Activated T-helper 2 cell treated with anti-CD3 and anti-CD28 coated beads, Interferon-gamma antibody, Interleukin-2, Interleukin-4, amounts not matched to agents 10 μg/mL and 5 μg/mL and 100 μg/mL, durations not matched to agents 14 hours and 24 hours and 36 hours (primary cell): ENCODE measurements at places on chromosomes 5 and 9. TPM values are rescaled to one million over a fixed set of nuclear protein-coding genes. Genes with fewer than 3 reads are reported as not detected.

Gene ADAMTS13
- total RNA-seq, result 1.5 and 1.6 TPM in 2 replicates

Gene CDX1
- total RNA-seq, result not detected in 2 replicates

GRCh38 chr9:88310310-88310980 lies 77.8 kb upstream of the SPIN1 start:
- DNase-seq, result no peak

DNA sequence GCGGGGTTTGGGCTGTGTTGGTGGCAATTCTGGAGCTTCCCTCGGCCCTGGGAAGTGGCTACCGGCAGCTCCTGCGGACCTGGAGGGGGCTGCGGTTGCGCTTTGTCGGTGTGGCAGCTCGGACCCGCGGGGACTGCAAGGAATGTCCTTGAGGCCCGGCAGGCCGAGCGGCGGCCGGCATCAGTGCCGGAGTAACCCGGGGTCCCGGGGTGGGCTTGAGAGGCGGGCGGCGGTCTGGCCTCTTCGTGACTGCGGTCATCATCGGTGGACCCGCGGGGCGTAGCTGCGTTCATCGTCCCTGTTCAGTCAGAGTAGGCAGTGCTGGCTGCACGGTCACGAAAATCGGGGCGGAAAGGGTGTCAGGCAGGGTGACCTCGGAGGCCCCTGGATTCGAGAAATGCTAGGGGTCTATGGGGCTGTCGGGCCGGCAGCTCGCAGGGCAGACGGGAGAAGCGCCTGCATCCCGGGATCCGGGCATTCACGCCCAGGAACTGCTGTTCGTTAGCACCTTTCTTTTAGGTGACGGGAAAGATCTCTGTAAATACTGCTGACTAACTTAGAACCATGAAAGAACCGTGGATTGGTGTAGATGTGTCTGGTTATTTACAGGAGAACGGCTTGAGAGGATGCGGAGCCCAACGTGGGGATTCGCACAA lies 474 bp downstream of the HMGCR start:
- DNase-seq, result peak; percentile 35

DNA sequence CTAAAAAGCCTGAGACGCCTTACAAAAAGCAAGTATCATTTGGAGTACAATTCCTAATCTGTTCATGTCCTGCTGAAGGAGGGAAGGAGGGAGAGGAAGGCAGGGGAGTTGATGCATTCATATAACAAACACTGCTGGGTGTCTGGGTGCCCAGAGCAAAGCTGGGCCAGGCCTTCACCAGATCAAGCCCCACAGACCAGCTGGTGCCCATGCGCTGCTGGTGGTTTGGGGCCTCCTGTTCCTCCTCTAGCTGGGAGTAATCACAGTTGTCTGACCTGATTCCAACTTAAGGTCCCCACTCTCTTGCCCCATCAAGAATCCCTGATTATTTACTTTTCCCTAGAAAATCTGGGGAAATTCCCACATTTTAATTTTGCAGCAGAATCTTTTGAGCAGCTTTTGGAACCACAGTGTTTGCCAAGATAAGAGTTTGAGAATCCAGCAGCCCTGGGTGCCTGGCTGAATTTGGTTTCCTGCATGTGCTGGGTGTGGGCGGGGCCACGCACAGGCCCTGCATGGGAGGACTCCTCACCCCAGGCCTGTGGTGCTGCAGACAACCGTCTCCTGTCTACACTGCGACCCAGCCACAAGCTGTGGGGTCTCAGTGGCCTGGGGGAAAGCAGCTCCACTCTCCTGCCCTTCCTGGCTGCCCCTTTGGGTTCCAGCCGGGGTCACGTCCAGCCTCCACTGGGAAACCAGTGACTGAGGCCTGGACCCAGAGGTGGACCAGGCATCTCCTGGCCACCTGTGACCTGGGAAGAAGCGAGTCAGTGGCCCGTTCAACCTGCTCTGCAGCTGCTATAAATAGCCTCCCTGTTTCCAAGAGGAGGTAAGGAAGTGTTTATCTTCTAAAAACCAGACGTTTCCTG lies 47.5 kb downstream of the NEURL1B start:
- DNase-seq, result peak; percentile 28

DNA sequence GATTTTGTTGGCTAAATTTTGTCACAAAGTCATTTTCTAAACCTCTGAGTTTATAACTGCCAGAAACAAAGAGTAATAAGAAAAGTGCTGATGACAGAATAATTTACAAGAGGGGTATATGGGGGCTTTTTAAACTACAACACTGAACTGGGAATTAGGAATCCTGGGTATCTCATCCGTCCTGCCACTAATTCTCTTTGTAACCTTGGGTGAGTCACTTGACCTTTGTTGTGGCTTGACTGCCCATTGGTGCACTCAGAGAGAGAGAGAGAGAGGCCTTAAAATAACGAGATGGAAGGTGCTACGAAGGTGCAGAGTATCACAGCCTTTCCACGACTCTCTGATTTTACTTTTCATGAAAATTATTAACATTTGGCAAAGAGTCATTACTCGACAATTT lies 130.3 kb upstream of the CNTLN start:
- no peak for DNase-seq

DNA sequence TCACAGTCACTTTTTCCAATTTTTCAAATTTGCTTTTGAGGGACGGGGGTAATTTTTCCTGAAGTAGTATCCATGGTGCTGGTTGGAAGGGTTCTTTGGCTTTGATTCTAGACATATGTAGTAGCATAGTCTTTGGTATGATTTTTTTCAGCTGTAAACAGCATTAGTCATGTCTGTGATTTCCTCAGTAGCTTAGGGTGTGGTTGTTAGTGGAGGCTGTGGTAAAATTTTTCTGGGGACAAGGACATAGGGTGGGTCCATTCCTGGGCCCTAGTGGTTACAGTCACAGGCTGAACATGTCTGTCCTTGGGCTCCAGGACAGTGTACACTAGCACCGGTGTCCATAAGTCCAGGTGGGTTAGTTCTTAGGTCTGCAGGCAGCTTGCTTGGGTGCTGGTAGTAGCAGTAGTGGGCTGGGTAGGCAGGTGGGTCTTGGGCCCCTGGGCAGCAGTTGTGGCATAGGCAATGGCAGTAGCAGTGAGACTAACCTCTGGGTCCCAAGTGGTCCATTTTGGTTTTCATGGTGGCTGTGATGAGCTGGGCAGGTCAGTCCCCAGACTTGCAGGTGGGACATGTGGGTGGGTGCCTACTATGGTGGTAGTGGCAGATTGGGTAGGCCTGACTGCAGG lies 100.0 kb upstream of the CXCL14 start:
- no peak for DNase-seq

GRCh38 chr5:160260881-160261815 lies 31.8 kb downstream of the FABP6 start:
- no peak for DNase-seq
